GM13977 (cell line): ENCODE measurements at places on chromosomes 4 and X.

GRCh38 chrX:44085209-44085608, 112.0 kb upstream of the NDP start:
- DNase-seq = no peak

DNA sequence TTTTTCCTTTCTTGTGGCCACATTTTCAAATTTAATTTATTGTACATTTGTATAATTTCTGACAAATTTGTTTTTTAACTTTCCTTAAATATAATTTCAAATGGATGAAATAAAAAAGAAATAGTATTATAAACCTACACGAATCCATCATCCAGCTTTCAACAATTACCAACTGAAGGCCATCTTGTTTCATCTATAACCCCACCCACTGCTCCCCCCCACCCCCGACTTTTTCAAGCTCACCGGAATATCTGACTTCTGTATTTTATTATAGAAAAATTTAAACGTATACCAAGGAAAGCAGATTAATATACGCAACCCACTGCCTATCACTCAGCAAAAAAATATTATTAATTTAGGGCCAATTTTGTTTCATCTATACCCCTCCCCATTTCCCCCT, 1.1 kb downstream of the MORF4L2 start:
- DNase-seq = no peak

DNA sequence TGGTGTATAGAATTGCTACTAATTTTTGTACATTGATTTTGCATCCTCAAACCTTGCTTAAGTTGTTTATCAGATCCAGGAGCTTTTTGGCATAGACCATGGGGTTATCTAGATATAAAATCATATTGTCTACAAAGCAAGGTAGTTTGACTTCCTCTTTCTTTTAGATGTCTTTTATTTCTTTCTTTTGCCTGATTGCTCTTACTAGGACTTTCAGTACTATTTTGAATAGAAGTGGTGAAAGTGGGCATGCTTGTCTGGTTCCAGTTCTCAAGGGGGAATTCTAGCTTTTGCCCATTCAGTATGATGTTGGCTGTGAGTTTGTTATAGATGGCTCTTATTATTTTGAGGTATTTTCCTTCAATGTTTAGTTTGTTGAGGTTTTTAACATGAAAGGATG, 187.9 kb upstream of the LCORL start:
- no peak for DNase-seq

DNA sequence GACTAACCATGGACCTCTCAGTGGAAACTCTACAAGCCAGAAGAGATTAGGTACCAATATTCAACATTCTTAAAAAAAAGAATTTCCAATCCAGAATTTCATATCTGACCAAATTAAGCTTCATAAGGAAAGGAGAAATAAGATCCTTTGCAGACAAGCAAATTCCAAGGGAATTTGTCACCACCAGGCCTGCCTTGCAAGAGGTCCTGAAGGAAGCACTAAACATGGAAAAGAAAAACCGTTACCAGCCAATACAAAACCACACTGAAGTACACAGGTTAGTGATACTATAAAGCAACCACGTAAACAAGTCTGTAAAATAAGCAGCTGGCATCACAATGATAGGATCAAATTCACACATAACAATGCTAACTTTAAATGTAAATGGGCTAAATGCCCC, 156.6 kb downstream of the FAM13A start:
- DNase-seq = no peak

GRCh38 chrX:118839334-118839958, 15.8 kb downstream of the ZCCHC12 start:
- DNase-seq = peak; percentile 77

- DNase-seq = no peak
Measured at GRCh38 chr4:3467601-3468031, 4.5 kb downstream of the DOK7 start.

GRCh38 chrX:46234775-46235174, 310.4 kb downstream of the ZNF674 start:
- no peak for DNase-seq

GRCh38 chr4:94454405-94454804, 2.7 kb downstream of the PDLIM5 start:
- DNase-seq = no peak
